ENCODE measurements at places on chromosomes 11 and 22. TPM values are rescaled to one million over a fixed set of nuclear protein-coding genes. Genes with fewer than 3 reads are reported as not detected.

The KDM4E gene
- total RNA-seq = not detected

The TMEM191B gene
- not detected for total RNA-seq

The PKDREJ gene
- not detected for total RNA-seq

The SERHL2 gene
- total RNA-seq = 7.2 TPM

The SLC22A12 gene
- total RNA-seq = not detected

The MEN1 gene
- total RNA-seq = 26.3 TPM

The LRRC74B gene
- not detected for total RNA-seq

The AP1B1 gene
- total RNA-seq = 40.5 TPM

The OR5P2 gene
- total RNA-seq = not detected

The ACTN3 gene
- total RNA-seq = not detected

The RAB39A gene
- total RNA-seq = 5.8 TPM

The MGAT3 gene
- not detected for total RNA-seq

The NRXN2 gene
- total RNA-seq = 0.08 TPM
